AML-193 (cell line): ENCODE measurements at places on chromosomes 7 and 10.
A peak's percentile ranks its signal among the peaks of the same experiment; 100 is the strongest.

DNA sequence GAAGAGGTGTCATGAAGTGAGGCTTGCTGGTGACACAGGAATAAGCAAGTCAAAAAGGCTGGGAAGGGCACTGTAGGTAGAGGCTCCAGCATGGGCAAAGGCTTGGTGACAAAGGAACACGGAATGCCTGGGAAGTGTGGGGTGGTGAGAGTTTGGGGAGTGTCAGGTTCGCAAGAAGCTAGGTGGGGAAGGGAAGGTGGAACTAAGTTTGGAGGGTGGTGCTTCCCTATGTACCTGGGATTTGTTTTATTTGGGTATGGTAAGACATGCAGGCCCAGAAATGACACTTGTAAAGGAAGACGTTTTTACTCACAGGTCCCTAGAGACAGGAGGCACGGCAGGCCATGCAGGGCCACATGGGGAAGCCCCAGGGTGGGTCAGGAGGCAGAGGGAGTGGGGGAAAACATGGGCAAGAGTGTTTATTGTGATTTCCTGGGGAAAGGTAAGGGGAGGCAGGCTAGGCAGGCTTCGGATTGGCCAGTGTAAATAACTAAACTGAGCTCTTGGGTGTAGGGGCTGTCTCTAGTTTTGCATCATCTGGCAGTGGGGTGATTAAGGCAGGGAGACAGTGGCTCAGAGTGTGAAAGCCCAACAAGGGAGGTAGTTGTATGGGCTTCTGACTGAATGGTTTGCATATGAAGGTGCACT lies 52.1 kb downstream of the SH2D4B start:
- DNase-seq: no peak

GRCh38 chr10:103476046-103476768 lies 2.8 kb downstream of the CALHM3 start:
- DNase-seq: no peak

GRCh38 chr7:30469303-30469702 lies 9.3 kb downstream of the NOD1 start:
- DNase-seq: no peak

GRCh38 chr10:75450075-75450445 lies 18.6 kb downstream of the LRMDA start:
- DNase-seq: no peak

DNA sequence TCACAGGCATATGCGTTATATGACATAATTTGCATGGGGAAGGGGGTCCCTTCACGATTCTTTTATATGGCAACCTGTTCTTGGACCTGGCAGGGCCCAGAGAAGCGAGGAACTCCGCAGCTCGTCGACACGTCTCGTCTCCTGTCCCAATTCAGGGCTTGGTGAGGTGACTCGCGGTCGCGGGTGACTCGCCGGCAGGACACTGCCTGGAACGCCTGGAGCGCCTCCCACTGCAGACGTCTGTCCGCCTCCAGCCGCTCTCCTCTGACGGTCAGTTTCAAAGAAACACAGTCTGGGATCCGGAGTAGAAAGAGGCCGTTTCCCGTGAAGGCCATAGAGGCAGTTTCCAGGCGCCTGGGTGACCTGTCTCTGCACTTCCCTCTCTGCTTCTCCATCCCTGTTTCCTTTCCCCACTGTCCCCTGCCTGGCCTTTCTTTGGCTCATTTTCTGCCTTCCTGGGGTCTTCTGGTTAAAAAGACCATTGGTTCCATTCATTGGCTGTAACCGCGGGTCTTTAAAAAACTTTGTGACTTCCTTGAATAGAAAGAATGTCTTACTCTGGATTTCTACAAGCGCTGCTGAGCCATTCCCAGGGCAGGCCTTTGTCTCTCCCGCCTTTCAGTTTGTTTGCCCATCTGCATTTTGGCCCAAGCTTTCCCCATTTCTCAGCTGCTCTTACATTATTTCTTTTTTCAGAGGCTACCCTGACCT lies 1.2 kb downstream of the UPP1 start:
- no peak for DNase-seq

GRCh38 chr10:31102421-31102820 lies 70.8 kb upstream of the ZNF438 start:
- DNase-seq: no peak

- DNase-seq: no peak
Observed at GRCh38 chr10:49691588-49691987, 12.1 kb downstream of the C10orf53 start.

- peak; percentile 86 for DNase-seq
Observed at GRCh38 chr7:94056796-94057207, 52.6 kb upstream of the BET1 start.

GRCh38 chr7:146366938-146367337 lies 250.3 kb downstream of the CNTNAP2 start:
- DNase-seq: no peak

GRCh38 chr10:17154116-17154515 lies 24.5 kb upstream of the CUBN start:
- DNase-seq: no peak

DNA sequence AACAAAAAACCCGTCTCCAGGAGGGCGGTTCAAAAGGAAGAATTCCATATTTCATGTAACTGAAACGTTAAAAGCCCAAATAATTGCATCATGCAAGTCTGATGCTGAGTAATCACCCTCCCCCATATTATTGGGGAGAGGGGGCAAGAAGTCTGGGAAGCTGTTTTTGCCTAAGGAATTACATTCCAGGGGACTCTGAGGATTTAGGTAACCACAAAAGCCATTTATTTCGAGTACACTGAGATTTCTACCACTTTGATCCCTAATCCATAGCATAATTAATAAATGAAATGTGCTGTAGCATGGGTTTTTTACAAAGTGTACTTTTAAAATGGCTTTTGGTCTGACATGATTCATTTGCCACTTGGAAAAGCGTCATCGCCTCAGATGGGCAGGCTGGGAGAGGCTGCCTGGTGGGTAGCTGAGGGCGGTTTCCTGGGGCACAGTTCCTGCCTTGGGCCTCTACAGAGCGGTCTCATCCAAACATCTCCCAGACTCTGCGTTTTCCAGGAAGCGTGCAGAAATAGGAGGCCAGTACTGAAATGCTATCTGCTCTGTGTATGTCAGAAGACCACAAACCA lies 106.5 kb downstream of the TCF7L2 start:
- no peak for DNase-seq

DNA sequence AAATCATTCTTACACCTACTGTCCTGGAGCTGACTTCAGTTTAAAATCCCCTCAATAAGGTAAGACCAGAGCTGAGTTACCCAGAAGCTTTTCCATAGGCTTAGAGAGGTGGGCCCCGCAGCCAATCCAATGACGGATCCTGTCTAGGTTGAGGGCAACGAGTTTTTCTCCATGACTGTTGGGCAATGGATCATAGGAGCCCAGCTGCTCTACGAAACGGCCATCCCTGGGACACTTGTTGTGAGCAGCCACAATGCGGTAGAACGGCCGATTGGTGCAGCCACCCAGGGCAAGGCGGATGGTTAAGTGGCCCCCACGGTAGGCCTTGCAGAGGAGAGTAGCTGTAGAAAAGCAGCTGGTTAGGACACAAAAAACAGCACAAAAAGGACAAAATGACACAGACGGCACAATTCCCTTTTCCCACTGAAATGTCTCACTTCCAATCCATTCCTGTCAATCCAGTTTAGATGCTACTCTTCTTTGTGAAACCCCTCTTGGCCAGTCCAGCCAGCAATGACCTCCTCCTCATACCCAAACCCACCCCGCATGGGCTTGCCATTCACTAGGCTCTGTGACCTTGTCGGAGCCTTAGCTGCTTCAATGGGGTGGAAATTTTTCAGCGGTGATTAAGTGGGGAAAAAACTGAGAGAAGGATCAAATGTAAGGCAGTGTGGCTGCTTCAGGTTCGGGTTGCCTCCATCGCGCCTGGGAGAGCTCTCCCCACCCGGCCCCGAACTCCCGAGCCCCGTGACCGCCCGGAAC lies 580 bp downstream of the MRPS16 start:
- no peak for DNase-seq
